MCF 10A (cell line): ENCODE measurements at places on chromosomes 5 and 9. TPM values are rescaled to one million over a fixed set of nuclear protein-coding genes. Genes with fewer than 3 reads are reported as not detected.

CARTPT gene
- not detected in 2 replicates for total RNA-seq

TAF1L gene
- total RNA-seq: not detected in 2 replicates

CRHBP gene
- not detected in 2 replicates for total RNA-seq

DMRT3 gene
- not detected in 2 replicates for total RNA-seq
